Epithelial cell of proximal tubule (primary cell): ENCODE measurements at places on chromosomes 11 and 22. TPM values are rescaled to one million over a fixed set of nuclear protein-coding genes. Genes with fewer than 3 reads are reported as not detected.

The PRDM11 gene
- 4.6 and 6.7 TPM in 2 replicates for total RNA-seq

GRCh38 chr11:57324154-57324885 lies 432 bp downstream of the TNKS1BP1 start:
- no peak for DNase-seq

DNA sequence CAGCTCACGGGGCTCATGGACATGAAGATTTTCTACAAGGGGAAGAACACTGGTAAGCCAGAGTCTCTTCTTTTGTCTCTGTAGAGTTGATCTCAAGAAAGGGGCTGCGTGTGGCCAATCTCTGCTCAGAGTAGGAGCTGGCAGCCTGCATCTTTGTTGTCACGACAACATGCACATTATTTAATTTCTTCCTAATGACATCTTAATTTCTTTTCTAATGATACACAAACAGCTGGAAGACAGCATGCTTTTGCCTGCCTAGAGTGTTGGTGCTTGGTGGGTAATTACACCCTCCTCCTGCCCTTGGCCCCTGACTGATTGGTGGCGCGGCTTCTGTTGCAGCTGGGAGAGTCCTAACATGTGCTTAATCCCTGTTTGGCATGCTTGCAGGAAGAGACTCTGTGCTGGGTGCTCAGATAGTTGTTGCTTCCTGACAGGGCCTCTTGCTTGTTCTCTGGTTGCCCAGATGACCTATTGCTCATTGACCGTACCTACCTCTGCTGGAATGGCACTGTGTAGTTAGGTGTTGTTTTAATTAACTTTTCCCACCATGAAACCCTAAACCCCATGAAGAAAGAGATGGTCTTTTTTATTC lies 106.9 kb upstream of the SORL1-AS1 start:
- no peak for DNase-seq

DNA sequence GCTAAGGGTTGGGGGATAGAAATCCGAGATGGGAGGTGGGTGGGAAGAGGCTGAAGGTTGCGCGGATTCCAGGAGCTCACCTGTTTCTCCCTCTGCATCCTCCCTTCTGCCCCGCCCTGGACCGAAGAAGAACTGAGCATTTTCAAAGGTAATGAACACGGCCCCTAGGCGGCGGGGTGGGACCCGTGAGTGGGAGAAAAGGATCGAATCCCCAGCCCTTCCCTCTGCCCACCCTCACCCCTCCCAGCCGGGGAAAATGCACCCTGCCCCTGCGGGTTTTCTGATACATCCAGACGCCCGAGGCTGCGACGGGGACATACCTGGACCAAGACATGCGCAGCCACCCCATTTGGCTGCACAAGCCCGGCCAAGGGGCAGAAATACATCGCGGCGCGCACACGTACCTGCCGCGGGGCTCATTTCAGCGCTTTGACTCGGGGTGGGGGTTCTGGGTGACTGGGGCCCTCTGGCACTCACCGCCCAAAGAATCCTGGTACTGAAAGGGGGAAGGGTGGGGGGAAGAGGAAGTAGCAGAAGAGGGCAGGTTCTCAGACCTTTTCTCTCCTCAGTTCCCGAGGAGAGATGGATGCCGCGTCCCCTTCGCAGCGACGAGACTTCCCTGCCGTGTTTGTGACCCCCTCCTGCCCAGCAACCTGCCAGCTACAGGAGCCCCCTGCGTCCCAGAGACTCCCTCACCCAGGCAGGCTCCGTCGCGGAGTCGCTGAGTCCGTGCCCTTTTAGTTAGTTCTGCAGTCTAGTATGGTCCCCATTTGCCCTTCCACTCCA lies 6.0 kb downstream of the VSIG2 start:
- DNase-seq = no peak

- no peak for DNase-seq
Measured at GRCh38 chr22:48711031-48711431, 1116.6 kb downstream of the BRD1 start.

The HRAS gene
- 63.2 and 128 TPM in 2 replicates for total RNA-seq

GRCh38 chr11:120517390-120517761 lies 5.8 kb downstream of the GRIK4 start:
- DNase-seq = no peak

The SLC22A8 gene
- total RNA-seq = not detected in 2 replicates

DNA sequence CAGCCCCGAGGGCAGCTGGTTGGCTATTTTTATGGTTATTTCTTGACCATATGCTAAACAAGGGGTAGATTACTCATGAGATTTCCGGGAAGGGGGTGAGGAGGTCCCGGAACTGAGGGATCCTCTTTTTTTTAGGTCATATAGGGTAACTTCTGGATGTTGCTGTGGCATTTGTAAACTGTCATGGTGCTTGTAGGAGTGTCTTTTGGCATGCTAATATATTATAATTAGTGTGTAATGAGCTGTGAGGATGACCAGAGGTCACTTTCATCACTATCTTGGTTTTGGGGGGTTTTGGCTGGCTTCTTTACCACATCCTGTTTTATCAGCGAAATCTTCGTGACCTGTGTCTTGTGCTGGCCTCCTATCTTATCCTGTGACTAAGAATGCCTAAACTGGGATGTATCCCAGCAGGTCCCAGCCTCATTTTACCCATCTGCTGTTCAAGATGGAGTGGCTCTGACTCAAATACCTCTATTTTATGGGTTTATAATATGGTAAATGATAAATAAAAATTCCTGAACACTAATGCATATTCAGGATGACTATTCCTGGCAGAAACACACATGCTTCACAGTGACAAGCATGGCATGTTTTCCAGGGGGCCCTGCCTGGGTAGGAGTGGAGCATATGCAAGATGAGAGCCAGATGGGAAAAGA lies 11.2 kb downstream of the KREMEN1 start:
- no peak for DNase-seq

The H19 gene
- 0.36 and 11.8 TPM in 2 replicates for total RNA-seq

GRCh38 chr11:3121416-3121815 lies 43.7 kb downstream of the OSBPL5 start:
- no peak for DNase-seq

The ZNF202 gene
- total RNA-seq = 2.2 and 7.5 TPM in 2 replicates

The PAK1 gene
- 26.0 and 38.8 TPM in 2 replicates for total RNA-seq

The MMP1 gene
- total RNA-seq = 2.7 and 3.8 TPM in 2 replicates

- no peak for DNase-seq
Measured at GRCh38 chr11:24793479-24793878, 296.6 kb downstream of the LUZP2 start.

- DNase-seq = peak; percentile 40
Measured at GRCh38 chr11:43517518-43517917, 158.8 kb downstream of the TTC17 start.

DNA sequence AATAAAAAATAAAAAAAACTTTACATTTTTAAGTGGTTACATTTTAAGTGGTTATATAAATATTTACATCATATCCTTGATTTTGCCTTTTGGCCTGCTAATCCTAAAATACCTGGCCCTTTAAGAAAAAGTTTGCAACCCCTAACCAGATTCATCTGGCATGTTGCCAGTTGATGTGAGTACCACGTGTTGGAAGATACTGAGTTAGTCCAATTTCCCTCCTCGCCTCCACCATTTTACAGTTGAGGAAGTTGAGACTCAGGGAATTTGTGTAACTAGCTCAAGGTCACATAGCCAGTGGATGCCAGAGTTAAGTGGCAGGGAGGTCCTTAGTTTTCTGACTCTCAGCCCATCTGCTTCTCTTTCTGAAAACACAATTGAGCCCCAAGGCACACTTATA lies 5.1 kb downstream of the ELF5 start:
- DNase-seq = no peak

DNA sequence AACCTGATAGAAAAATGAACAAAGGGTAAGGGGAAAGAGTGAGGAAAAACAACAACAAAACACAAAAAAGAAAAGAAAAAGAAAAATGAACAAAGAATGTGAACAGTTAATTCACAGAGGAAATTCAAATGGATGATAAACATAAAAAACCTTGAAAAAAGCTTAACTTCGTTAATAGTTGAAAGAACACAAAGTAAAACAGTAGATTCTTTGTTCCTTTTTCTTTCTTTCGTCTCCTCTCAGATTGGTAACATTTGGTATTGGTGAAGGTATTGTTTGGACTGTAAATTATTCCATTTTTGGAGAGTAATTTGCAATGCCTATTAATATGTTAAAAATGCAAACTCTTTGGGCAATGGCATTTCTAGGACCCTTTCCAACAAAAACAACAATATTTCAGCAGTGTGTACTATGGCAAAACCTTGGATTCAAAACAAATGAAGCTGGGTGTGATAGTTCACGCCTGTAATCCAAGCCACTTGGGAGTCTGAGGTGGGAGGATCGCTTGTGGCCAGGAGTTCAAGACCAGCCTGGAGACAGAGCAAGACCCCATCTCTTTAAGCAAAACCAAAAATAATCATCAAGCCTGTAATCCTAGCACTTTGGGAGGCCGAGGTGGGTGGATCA lies 3.3 kb upstream of the BACE1 start:
- DNase-seq = no peak

GRCh38 chr22:29541845-29542244 lies 11.7 kb downstream of the THOC5 start:
- no peak for DNase-seq

The EXPH5 gene
- 6.8 and 7.8 TPM in 2 replicates for total RNA-seq

DNA sequence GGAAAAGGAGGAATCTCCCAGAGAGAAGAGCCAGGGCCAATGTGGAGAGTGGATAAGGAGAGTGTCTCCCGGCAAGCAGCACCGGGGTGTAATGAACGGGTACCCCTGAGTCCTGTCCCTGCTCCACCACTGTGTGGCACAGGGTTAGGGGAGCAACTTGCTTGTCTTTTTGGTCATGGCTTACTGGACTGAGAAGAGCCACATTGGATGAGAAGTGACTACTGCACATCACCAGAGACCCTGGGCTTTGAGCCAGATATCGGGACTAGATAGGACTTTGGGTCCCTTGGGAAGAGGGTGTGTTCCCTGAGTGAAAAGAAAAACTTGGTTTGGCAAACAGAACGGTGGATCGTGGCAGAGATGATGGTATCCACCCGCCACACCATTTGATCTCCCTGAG lies 24.6 kb downstream of the SDHAF2 start:
- no peak for DNase-seq

- no peak for DNase-seq
Measured at GRCh38 chr22:29093501-29094300, 20.9 kb downstream of the KREMEN1 start.

GRCh38 chr11:75155570-75156422 lies 4.9 kb downstream of the SLCO2B1 start:
- no peak for DNase-seq

GRCh38 chr11:34910817-34911216 lies 5.4 kb downstream of the APIP start:
- DNase-seq = no peak

The OR5P2 gene
- not detected in 2 replicates for total RNA-seq

GRCh38 chr22:26548984-26549383 lies 36.7 kb upstream of the TFIP11 start:
- no peak for DNase-seq

DNA sequence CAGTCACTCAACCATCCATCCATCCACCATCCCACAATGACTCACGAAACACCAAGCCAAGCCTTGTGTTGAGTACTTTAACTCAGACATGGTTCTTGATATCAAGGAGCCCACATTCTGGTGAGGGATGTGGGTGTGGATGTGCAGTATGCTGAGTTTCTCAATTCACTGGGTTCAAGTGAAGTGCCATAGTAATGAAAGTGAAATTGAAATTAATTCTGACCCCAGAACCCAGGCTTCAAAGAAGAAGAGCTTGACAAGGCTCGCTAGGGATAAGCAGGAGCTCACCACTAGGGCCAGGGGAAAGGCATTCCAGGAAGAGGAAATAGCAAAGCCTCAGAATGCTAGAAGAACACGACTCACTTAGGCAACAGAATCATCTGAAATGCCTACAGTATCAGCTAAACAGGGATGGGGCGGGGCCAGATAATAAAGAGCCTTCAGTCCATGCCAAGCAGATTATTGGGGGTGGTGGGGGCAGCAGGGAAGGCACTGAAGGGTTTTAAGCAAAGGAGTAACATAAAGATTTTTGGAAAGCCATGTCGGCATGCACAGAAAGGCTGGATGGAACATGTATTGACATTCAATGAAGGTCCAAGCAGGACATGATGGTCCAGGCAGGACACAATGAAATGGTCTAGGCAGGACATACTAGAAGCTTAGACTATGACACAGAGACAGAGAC lies 37.2 kb downstream of the RTL6 start:
- DNase-seq = no peak

DNA sequence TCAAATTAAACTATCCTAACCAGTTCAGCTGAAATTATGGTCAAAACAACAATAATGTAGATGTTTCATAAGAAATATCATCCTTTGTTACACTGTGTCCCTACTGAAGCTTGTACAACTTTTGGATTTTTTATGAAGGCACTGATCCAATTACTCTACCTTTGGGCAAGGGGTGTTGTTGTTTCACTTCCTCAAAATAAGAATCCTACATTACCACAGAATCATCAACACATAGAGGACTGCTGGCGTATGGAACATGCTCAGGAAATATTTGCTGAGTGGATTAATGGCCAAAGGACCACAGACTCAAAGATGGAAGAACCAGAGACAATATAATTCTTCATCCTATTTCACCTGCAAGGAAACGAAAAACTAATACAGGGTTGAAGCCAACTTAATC lies 907.5 kb upstream of the CCDC90B start:
- no peak for DNase-seq

The CNTN5 gene
- total RNA-seq = not detected in 2 replicates

The SLC37A2 gene
- 2.0 and 2.7 TPM in 2 replicates for total RNA-seq

DNA sequence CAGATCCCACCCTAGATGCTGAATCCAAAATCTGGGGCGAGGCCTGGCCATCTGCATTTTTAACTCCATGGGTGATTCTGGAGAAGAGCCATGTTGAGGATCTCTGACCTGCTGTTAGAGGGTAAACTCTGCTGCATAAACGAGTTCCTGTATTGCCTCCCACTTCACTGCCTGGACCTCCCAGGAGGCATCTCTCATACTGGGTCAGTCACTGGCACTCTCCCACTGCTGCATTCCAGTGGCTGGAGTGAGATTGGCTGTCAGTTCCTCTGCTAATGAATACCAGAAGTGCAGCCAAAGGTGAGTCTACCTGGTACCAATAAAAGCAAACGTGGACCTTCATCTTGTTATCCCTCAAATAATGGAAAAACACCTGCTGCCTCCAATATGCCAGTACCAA lies 10.3 kb downstream of the POLDIP3 start:
- no peak for DNase-seq

DNA sequence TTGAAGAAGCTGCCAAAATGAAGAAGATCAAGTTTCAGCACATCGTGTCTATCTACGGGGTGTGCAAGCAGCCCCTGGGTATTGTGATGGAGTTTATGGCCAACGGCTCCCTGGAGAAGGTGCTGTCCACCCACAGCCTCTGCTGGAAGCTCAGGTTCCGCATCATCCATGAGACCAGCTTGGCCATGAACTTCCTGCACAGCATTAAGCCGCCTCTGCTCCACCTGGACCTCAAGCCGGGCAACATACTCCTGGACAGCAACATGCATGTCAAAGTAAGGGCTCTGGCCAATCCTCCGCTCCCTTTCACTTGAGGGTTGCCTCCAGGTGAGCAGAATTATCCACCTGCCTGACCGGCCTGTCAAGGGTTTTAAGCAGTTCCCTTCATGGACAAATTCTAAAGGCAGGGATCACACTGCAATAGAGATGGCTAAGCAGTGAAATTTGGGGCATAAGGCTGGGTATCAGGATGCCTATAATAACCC lies 6.0 kb downstream of the ANKK1 start:
- no peak for DNase-seq

GRCh38 chr11:34890089-34890488 lies 26.1 kb downstream of the APIP start:
- DNase-seq = no peak
